Central memory CD4-positive, alpha-beta T cell (primary cell): ENCODE measurements at places on chromosomes 16 and 17.

DNA sequence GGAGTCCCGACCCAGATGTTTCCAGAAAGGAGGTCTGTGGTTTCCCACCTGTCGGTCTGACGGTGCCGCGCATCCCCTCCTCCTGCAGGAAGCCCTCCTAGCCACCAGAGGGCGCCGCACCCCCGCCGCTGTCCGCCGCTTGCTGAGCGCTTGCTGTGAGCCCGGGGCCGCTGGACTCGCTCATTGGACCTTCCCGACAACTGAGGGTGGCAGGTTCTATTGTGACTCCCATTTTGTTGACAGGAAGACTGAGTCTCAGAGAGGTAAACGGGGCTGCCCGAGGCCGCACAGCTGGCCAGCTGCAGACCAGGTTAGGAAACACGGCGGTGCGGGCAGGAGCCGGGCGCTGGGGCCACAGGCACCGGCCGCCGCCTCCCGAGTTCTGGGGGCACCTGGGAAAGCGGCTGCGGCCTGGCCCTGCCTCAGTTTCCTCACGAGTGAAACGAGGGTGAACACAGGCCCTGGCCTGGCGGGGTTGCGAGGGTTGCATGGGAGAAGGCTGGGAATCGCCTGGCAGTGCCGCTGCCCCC is 191.1 kb upstream of the CIBAR2 start:
- peak; percentile 55 for DNase-seq

DNA sequence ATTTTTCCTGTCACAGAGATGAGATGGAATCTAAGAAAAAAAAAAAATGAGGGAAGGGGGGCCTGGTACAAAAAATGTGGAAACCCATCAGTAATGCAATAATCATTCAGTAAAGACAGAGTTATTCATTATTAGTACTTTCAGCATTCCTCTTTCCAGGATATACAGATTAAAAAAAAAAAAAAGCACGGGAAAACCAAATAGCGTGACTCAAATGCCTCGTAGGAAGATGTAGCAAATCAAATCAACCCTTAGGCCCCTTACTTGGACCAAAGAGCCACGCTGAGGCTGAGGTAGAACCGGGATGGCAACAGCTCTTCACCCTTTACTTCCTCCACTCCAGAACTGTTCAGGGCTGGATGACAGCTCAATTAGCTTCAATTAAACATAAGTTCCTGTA is 52.5 kb downstream of the SMG6 start:
- no peak for DNase-seq

- no peak for DNase-seq
Observed at GRCh38 chr16:82888591-82889001, 261.8 kb downstream of the CDH13 start.

GRCh38 chr17:16447676-16448075 is 32.3 kb downstream of the TRPV2 start:
- no peak for DNase-seq

GRCh38 chr17:3738562-3739295 is 15.0 kb downstream of the HASPIN start:
- DNase-seq: peak; percentile 53

GRCh38 chr17:7293159-7293558 is 1.3 kb downstream of the YBX2 start:
- no peak for DNase-seq

DNA sequence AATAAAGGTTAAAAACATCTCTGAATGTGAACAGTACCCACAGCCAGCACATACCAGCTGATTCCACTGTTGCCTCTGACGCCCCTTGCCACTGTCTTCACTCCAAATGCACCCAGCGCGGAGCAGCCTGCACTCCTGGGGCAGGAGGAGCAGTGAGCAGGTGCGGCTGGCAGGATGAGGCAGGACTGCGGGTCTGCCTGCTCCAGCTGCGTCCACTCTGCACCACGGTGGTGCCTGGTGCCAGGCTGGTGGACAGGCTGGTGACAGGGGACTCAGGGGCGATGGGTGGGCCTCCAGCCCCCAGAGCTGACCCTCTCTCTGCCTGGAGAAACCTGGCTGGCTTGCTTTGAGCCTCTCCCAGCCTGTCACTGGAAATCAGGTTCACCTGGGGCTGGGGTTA is 9.4 kb downstream of the RAB40B start:
- no peak for DNase-seq

DNA sequence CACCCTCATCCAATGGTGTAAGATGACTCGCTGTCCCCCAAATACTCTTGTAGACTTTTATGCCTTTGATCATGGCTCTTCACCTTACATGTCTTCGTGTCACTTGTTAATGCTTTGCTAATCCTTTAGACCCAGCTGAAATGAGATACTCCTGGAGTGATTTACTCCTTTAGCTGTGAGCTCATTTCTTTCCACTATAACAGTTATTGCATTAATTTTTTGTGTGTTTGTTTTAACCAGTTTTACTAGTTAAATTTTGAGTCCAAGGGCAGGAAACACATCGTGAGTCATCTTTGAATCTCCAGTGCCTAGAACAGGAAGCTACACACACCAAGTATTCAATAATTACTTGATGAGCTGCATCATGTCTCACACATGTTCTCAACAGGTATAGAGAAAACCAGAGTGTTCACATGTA is 6.5 kb upstream of the CTCF start:
- DNase-seq: peak; percentile 40

GRCh38 chr17:1390432-1391367 is 9.3 kb downstream of the YWHAE start:
- DNase-seq: no peak

GRCh38 chr17:27218041-27218440 is 75.9 kb upstream of the WSB1 start:
- no peak for DNase-seq

DNA sequence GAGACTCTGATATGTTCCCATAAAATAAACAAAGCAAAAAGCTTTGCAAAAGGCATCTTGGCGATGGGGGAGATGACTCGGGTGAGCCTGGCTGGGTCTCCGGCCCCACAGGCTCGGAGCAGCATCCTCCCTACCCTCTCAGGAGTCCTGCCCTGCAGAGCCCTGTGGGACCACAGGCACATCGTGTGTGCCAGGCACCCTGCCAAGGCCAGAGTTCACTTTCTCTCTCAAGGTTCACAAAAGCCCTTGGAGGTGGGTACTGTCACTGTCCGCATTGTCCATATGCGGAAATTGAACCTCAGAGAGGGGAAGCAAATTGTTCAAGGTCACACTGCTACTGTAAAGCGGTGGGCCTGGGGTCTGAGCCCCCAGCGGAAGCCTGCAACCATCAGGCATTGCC is 48.5 kb downstream of the CRISPLD2 start:
- no peak for DNase-seq
